ENCODE measurements at places on chromosomes 6 and 20.

- no peak for DNase-seq
Observed at GRCh38 chr6:3756546-3756945, 5.0 kb upstream of the PXDC1 start.

GRCh38 chr6:3801960-3802359, 47.2 kb upstream of the FAM50B start:
- DNase-seq: no peak

GRCh38 chr6:144654506-144654905, 369.4 kb downstream of the UTRN start:
- DNase-seq: no peak

- no peak for DNase-seq
Observed at GRCh38 chr6:33857932-33858475, 54.2 kb upstream of the MLN start.

GRCh38 chr6:128112494-128112893, 211.6 kb upstream of the THEMIS start:
- DNase-seq: no peak

GRCh38 chr6:41551086-41551700, 5.0 kb downstream of the FOXP4 start:
- DNase-seq: peak; percentile 66

DNA sequence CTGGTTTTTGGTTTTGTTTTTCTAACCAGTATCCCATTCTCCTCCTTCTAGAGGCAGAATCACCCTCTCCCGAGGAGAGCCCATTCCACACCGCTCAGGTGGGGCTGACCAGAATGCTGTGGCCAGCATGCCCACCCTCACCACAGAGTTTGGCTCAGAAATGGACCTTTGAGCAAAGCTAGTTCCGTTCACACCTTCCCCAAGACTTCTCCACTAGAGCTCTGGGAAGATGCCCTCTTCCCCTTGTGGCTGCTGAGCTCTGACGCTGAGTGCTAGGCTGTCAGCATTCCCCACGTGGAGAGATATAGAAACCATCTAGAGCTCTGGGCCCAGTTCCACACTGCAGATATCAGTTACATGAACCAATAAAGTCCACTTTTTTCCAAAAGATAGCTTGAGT, 7.9 kb downstream of the GPLD1 start:
- DNase-seq: no peak

DNA sequence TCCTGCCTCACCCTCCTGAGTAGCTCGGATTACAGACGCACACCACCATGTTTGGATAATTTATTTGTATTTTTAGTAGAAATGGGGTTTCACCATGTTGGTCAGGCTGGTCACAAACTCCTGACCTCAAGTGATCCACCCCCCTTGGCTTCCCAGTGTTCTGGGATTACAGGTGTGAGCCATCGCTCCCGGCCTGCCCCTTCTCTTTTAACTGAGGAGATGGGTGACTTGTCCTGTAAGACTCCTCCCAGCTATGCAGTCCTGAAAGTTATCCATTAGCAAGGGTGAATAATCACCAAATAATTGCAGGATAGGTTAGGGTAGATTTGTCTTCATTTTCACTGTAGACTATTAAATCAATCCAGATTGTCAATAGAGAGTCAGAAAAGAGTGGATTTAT, 40.5 kb upstream of the JARID2 start:
- DNase-seq: no peak

GRCh38 chr6:148037496-148037895, 305.1 kb upstream of the SASH1 start:
- DNase-seq: no peak

DNA sequence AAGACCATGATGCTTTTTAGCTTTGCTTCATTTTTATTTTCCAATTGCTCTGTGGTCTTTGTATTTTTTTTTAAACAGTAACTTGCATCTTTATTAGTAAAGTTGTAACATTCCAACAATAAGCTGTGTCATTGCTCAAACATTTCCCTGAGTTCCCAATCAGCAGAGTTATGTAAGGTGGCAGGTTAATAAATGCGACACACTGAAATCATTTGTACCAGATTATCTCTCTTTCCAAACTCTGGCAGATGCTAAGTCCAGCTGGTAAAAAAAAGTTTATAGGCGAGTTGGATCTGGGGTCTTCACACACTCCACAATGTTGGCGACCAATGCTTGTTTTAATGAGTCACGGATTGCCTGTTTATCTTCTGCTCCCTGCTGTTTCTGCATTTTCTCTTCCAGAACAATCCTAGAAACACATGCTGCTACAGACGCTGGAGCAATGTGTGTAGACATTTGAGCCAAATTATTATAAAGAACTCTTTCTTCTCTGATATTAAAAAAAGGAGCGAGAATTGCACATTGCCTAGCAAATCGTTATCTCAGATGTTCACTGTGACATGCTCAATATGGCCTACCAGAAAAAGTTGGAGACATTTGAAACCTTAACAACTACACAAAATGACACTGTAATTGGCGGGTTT, 113.6 kb upstream of the IFNGR1 start:
- no peak for DNase-seq

GRCh38 chr6:147666255-147666654, 157.8 kb downstream of the SAMD5 start:
- DNase-seq: no peak

DNA sequence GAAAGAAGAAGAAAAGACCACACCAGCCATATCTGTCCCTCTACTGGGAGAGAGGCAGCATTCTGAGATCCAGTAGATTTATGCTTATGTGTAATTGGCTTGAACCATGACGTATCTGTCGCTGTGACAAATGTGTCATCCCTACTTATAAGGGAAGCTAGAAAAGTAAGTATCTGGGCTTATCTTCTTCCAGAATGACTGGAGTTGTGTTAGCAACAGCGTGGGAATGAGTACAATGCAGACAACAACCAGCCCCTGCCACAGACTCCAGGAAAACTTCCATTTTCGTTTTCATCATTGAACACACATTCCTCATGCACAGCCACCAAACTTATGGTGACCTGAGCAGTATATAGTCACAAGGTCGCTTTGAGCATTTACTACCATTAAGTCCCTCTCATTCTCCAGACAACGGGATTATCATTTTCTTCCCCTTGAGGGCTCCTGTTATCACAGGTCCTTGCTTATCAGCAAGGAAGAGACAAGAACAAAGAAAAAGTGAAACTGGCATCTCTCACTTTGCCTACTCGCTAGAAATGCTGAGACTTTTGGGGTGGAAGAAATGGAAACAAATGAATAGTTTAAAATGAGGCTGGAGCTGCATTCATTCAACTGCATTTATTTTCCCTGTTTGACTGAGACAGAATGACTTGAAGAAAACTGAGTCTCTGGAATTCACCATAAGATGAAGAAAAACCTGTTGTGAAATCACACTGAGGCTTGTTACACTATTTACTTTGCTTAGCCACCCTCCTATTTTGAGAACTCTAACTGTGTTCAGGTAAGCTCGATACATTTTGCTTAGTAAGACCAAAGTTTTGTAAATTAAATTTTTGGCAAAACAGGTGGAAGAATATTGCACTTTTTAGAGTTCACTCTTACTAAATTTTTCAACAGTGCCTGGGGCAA, 149.3 kb upstream of the FOXQ1 start:
- no peak for DNase-seq

- DNase-seq: no peak
Observed at GRCh38 chr6:22015216-22015615, 281.6 kb downstream of the PRL start.

GRCh38 chr6:158789115-158789917, 29.9 kb downstream of the EZR start:
- no peak for DNase-seq

DNA sequence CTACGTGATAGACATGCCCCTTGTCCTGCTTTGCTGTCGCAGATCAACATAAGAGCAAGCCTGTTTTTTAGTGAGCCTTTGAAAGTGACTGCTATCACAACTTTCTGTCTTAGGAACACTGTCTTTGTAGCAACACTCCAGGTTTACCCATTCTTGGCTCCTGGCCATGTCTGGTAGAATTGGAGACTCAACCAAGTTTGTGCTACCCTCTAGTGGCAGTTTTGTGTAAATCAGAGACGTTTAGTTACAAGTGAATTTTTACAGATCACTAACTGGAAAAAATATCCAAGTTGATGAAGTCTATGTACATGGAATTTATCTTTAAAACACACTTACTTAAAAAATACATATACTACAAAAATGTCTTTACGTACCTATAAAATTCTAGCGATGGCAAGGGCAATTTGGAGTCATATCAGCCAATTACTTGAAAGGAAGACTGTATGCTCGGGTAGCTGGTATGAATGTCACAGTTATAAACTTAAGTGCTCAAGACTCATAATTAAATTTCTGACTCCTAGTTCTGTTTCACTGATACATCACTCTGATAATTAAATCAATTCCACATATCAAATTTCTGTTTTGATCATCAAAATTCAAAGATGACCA, 101.4 kb downstream of the ADGB start:
- DNase-seq: peak; percentile 8

DNA sequence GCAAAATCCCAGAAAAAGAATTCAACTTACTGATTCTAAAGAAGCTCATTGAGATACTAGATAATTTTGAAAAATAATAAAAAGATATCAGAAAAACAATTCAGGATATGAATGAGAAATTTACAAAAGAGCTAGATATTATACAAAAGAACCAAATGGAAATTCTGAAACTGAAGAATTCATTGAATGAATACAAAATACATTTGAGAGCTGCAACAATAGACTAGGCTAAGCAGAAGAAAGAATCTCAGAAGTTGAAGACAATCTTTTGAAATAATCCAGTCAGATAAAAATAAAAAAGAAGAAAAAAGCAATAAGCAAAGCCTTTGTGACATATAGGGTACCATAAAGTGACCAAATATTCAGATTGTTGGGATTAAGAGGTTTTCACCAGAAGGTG, 206.0 kb downstream of the CD109 start:
- no peak for DNase-seq

DNA sequence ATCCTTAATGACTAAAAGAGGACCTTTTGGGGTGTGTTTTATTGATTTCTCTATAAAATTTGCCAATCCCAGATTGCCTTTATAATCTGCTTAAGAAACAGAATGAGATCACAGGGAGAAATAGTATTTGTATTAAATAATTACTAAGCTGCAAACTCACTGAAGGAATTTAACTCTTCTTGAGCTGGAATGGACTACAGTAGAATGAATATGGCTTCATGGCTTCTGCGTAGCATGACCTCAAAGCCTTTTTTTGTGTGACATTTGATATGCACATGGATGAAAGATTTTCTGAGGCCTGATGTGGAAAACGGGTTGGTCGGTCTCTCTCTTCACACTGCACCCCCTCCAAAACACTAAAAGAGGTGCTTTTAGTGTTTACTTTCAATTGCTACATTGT, 115.9 kb downstream of the QKI start:
- DNase-seq: no peak

- DNase-seq: no peak
Observed at GRCh38 chr20:44209686-44210405, 725 bp downstream of the OSER1 start.

- DNase-seq: no peak
Observed at GRCh38 chr6:106787327-106788196, 158.2 kb downstream of the QRSL1 start.

- DNase-seq: no peak
Observed at GRCh38 chr20:18855882-18856281, 42.3 kb downstream of the SCP2D1 start.

DNA sequence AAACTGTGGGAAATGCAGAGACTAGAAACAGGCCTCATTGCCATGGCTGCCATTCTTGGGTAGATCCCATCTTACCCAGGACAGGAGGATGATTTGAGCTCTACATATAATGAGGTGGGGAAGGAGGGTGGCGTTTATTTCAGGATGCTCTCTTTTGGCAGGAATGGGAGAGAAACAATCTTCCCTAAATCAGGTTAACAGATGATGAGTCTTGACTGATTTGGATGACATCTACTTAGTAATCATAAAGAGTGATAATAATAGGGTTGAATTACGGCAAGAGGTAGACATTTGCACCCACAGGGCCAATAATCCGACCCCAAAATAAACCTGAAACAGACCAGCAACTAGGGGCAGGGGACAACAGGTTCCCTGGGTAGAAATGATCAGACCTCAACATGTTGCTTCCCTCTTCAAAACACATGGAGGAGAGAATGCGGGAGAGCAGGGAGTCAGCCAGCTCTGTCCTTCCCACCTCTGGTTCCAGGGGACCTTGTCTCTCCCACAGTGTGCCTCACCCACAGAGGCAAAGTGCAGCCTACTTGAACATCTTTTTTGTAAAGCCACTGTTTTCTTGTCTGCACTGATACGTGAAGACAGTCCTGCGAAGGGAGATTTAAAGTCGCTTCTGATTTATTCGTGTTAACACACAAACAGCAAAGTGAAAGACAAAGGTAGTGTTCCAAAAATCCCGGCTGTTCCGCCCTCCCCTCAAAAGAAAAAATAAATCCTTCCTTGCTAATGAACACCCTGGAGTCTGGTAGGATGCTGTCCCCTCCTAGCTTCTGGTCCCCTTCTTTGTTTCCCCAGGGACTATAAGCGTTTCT, 3.9 kb downstream of the FOXQ1 start:
- no peak for DNase-seq

DNA sequence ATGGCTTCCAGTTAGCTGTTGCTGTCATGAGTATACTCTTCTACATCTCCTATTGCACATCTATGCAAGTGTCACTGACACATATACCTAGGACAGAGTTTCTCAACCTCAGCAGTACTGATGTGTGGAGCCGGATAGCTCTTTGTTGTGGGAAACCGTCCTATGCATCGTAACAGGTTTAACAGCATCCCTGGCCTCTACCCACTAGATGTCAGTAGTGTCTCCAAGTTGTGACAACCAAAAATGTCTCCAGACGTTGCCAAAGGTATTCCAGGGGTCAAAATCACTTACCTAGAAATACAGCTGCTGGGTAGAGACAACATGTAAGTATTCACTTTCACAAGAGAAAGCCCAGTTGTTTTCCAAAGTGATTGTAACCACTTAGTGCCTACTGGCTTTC, 637.6 kb downstream of the RNF144B start:
- no peak for DNase-seq

GRCh38 chr6:2147766-2148448, 97.5 kb downstream of the GMDS start:
- DNase-seq: no peak

- DNase-seq: no peak
Observed at GRCh38 chr6:13800615-13801014, 13.7 kb downstream of the MCUR1 start.

- DNase-seq: no peak
Observed at GRCh38 chr6:48315051-48315719, 204.2 kb upstream of the PTCHD4 start.
